ENCODE measurements at places on chromosomes 1 and 21.

DNA sequence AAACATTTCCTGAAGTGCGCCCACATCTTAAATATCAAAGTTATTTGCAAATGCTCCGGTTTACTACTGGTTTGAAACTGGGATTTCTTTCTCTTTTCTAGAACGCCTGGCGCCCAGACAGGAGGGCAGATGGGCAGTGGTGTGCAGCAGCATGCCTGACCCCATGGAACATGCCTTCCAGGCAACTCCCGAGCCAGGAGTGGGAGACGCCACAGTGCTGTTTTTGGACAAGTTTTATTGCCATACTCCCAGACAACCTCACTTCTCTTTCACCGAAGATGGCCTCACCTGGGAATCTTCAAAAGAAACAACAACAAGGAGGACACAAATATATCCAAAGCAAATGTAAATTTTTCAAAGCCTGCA lies 21.5 kb downstream of the UBE2G2 start:
- no peak for DNase-seq

DNA sequence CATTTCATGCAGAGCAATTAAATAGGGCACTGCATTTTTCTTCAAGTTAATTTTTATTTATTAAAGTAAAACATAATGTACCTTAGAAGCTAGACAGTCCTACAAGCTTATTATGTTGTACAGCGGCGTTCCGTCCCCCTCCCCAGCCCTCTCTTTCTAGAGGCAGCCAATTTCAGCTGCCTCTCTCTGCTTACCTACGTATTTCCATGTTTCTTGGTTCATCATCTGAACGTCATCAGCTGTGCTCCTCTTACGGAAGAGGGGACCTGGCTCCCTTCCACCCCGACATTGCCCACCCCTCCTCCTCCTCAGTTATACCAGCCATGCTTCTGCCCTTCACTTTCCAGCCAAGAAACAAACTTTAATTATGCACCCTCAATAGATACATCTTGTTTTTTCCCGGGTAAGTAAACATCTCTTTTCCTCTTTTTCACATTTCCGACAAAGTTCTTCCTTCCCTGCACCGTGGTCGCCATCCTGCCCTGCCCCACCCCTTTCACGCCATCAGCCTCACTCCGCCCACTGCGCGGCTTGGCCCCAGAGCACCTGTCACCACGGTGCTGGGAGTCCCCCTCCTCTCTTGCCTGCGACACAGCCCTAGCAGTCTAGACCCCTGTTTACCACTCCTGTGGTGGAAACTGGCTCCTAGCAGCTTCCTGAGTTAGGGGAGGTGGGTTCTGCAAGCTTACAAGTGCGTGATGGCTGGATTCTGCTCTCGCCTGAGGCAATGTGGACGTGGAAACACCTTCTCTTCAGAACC lies 57.9 kb downstream of the SLC37A1 start:
- DNase-seq: no peak

GRCh38 chr1:32341186-32341757 lies 5.2 kb upstream of the MARCKSL1 start:
- no peak for DNase-seq

GRCh38 chr1:157955221-157955620 lies 38.2 kb upstream of the KIRREL1 start:
- no peak for DNase-seq

- no peak for DNase-seq
Measured at GRCh38 chr21:15006594-15007230, 58.1 kb downstream of the NRIP1 start.

GRCh38 chr1:237429252-237429651 lies 387.3 kb downstream of the RYR2 start:
- DNase-seq: no peak

- no peak for DNase-seq
Measured at GRCh38 chr1:197890936-197891335, 11.5 kb upstream of the C1orf53 start.

DNA sequence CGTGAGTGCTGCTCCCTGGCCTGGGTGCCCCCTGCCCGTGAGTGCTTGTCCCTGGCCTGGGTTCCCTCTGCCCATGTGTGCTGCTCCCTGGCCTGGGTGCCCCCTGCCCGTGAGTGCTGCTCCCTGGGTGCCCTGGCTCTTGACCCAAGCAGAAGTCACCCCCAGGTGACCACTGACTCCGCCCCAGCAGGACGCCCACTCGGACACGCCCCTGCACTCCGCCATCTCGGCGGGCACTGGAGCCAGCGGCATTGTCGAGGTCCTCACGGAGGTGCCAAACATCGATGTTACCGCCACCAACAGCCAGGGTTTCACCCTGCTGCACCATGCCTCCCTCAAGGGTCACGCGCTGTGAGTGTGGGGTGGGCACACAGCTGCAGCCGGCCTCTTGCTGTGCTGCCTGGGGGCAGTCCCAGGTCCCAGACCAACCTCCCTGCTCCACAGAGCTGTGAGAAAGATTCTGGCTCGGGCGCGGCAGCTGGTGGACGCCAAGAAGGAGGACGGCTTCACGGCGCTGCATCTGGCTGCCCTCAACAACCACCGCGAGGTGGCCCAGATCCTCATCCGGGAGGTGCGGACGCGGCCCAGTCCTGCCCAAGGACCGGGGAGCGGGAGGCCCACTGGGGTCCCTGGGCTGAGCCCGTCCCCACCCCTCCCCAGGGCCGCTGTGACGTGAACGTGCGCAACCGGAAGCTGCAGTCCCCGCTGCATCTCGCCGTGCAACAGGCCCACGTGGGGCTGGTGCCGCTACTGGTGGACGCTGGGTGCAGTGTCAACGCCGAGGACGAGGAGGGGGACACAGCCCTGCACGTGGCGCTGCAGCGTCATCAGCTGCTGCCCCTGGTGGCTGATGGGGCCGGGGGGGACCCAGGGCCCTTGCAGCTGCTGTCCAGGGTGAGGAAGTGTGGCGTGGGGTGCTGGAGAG lies 3.9 kb upstream of the MMP23B start:
- DNase-seq: no peak

GRCh38 chr1:229075716-229076115 lies 195.2 kb upstream of the RAB4A start:
- no peak for DNase-seq

- DNase-seq: no peak
Measured at GRCh38 chr21:33836408-33836807, 79.2 kb downstream of the ATP5PO start.

Data from activated T-cell treated with anti-CD3 and anti-CD28 coated beads for 4 hours (primary cell).